ENCODE measurements at places on chromosomes 12 and 14.
A peak's percentile ranks its signal among the peaks of the same experiment; 100 is the strongest.

GRCh38 chr12:212415-212714 is 1.6 kb downstream of the SLC6A12 start:
- H3K36me3 ChIP-seq, result no peaks in the 10 kb centered on the region
- no peak overlapping the region for H3K4me3 ChIP-seq
- no peaks in the 10 kb centered on the region for H3K27me3 ChIP-seq
- H3K4me1 ChIP-seq, result no peaks in the 10 kb centered on the region
- no peak overlapping the region for H3K27ac ChIP-seq

GRCh38 chr12:104377514-104377812 is 73.9 kb downstream of the EID3 start:
- DNase-seq, result no peak
- H3K36me3 ChIP-seq, result no peaks in the 10 kb centered on the region
- no peaks in the 10 kb centered on the region for H3K27me3 ChIP-seq
- H3K27ac ChIP-seq, result no peak overlapping the region
- H3K4me3 ChIP-seq, result no peak overlapping the region

- H3K27me3 ChIP-seq, result no peaks in the 10 kb centered on the region
- H3K4me3 ChIP-seq, result peak within 1 kb of the TSS; percentile 83
- DNase-seq, result peak; percentile 69
- peak within 1 kb of the TSS; percentile 99 for H3K27ac ChIP-seq
Observed at GRCh38 chr12:45729233-45730083, at the start of gene ARID2. TSS of gene ARID2 (plus strand) at chr12:45729706. CDS start at chr12:45729837, 131 bp downstream.

DNA sequence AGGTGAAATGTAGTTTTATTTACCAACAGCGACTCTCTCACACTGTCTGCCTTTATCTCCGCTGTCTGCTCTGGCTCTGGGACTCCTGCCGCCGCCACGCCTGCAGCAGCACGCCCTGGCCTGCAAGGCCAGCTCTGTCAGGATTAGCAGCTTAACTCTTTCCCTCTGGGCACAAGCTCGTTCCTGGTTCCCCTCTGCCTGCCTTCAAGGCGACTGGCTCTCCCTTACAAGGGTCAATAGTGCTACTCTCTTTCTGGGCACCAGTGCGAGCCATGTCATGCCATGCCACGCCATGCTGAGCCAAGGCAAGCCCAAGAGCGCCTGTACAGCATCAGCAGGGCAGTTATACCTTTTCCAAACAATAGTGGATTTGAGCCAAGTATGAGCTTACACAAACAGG is 3.6 kb upstream of the CLEC2B start:
- H3K27ac ChIP-seq, result no peak overlapping the region
- H3K27me3 ChIP-seq, result no peaks in the 10 kb centered on the region
- DNase-seq, result no peak
- no peak overlapping the region for H3K4me3 ChIP-seq

DNA sequence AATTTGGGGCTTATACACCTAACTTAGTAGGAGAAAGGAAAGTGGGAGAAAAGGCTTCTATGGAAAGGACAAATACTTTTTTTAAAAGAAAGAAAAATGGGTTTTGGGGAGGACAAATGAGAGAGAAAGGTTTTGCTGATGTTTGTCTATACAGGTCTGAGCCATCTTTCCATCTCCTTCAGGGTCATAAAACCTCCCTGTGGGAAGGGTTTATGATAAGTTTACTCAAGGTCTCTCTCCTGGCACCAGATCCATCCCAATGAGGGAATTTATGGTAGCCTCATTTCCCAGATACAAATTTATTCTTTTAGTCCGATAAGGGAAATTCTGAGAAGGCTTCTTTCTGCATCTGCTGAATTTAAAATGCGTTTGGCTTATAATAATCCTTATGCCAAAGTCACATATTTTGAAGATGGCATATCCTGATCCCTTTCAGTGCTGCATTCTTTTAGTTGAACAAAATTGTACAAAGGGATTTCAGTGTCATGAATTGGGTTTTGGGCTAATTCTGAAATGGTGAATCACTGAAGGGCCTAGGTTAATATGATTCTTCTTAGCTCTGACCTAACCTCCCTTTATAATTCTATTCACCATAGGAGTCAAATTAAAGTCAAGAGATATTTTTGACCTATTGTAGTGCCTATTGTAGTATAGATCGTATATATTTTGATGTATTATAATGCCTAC is 173.5 kb upstream of the DYRK2 start:
- H3K27ac ChIP-seq, result no peak overlapping the region
- H3K36me3 ChIP-seq, result no peaks in the 10 kb centered on the region
- no peak for DNase-seq
- H3K4me3 ChIP-seq, result no peak overlapping the region

- no peak overlapping the region for H3K4me3 ChIP-seq
- H3K27me3 ChIP-seq, result no peaks in the 10 kb centered on the region
- no peak for DNase-seq
- no peaks in the 10 kb centered on the region for H3K4me1 ChIP-seq
- no peaks in the 10 kb centered on the region for H3K36me3 ChIP-seq
- no peak overlapping the region for H3K27ac ChIP-seq
Observed at GRCh38 chr12:9636150-9636850, 28.6 kb upstream of the KLRB1 start.
